Keratinocyte (primary cell): ENCODE measurements at places on chromosomes 5 and 9. TPM values are rescaled to one million over a fixed set of nuclear protein-coding genes. Genes with fewer than 3 reads are reported as not detected.

GRCh38 chr5:11540112-11540511, 364.1 kb downstream of the CTNND2 start:
- no peak for DNase-seq

GRCh38 chr5:34775886-34776285, 63.1 kb upstream of the TTC23L start:
- no peak for DNase-seq

- no peak for DNase-seq
Measured at GRCh38 chr5:146448783-146449519, 1.8 kb downstream of the TCERG1 start.

- no peak for DNase-seq
Measured at GRCh38 chr9:94685359-94685758, 41.1 kb upstream of the AOPEP start.

GRCh38 chr5:57004800-57005199, 52.9 kb upstream of the MIER3 start:
- peak; percentile 76 for DNase-seq

- no peak for DNase-seq
Measured at GRCh38 chr5:11273180-11273903, 512.3 kb upstream of the DAP start.

DNA sequence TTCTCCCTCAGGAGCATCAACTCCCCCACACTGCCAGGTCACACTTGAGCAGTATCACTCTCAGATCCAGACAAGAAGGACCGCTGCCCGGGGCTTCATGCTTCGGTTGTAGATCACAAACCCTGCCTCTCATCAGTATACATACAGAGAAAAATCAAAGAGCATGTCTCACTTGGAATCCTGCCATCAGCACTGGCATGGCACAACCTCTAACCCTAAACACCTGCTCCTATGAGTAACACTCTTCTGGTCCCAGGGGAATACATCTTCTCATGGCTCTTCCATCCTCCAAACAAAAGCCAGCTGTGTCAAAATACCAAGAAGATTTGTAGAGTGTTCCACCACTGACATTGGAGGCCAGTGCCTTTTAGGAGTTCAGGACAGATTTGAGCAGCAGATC, 84.8 kb upstream of the MIER3 start:
- DNase-seq, result no peak

DNA sequence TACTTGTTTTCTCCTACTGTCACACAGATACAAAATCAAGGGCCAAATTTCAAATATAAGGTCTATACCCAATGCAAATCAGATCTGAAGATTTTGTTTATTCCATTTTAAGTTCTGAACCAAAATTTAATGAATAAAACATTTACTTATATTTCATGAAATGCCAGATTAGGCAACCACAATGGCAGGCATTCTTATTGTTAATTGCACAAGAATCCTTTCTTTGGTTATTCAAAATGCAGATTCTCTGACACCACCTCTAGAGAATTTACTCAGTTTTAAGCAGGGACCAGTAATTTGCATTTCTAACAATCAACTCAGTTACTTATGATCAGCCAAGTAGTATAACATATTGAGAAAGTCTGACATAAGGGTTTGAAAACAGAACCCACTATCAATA, 972.4 kb upstream of the ACO1 start:
- no peak for DNase-seq

DNA sequence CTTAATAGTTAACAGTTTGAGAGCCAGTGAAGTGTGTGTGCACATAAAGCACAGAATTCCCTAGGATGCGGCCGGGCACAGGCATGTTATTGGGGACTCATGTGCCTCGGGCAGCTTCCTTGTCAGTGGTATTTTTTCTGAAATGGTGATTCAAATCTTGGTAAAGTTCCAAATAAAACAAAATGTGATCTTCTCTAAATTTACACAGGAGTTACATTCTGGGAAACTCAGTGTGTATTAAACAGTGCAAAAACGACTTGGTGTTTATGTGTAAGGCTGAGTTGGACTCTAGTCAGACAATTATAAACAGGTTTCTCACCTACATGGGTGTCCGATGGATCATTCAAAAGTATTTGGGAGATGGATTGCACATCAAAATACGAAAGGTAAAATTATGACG, 48.9 kb downstream of the BOD1 start:
- DNase-seq, result peak; percentile 42

DNA sequence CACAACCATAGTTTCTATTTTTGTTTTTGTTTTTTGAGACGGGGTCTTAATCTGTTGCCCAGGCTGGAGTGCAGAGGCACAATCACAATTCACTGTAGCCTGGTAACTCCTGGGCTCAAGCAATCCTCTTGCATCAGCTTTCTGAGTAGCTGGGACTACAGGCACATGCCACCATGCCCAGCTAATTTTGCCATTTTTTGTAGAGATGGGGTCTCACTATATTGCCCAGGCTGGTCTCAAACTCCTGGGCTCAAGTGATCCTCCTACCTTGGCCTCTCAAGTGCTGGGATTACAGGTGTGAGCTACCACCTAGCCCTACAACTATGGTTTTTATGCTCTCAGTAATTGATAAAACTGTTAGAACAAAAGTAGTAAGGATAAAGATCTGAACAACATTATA, 147.5 kb upstream of the SHB start:
- no peak for DNase-seq

DNA sequence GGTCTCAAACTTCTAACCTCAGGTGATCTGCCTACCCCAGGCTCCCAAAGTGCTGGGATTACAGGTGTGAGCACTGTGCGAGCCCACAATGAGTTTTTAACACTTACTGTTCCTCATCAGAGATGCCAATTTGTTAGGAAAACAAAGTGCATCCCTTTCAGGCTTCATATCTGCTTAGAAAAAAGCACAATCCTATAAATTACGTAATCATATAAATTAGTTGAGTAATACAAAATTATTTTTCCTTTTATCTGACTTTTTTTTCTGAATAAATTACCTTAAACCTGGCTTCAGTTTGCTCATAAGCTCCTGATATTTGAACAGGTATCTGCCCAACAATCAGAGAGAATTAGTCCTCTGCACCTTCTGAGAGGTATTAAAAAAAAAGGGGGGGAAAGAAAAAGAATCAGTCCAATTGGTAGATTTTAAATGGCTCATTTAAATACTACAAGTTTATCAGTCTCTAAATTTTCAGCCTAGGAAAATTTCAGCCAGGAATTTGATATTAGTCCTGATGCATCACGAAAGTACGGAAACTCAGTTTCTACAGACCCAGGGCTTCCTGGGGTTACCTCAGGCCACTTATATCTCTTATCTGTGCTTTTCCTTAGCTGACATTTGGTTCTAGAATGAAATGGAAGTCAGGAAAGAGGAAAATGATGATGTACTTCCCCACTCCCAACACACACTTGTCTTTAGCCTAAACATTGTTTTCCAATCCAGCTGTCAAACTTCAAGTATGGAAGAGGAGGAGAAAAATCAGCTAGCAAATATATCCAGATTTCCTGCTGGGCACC, 26.8 kb downstream of the ITGA1 start:
- DNase-seq, result no peak

GRCh38 chr5:177471610-177472356, 1.7 kb downstream of the DBN1 start:
- no peak for DNase-seq

GRCh38 chr9:83041771-83042170, 21.2 kb downstream of the RASEF start:
- DNase-seq, result no peak

DNA sequence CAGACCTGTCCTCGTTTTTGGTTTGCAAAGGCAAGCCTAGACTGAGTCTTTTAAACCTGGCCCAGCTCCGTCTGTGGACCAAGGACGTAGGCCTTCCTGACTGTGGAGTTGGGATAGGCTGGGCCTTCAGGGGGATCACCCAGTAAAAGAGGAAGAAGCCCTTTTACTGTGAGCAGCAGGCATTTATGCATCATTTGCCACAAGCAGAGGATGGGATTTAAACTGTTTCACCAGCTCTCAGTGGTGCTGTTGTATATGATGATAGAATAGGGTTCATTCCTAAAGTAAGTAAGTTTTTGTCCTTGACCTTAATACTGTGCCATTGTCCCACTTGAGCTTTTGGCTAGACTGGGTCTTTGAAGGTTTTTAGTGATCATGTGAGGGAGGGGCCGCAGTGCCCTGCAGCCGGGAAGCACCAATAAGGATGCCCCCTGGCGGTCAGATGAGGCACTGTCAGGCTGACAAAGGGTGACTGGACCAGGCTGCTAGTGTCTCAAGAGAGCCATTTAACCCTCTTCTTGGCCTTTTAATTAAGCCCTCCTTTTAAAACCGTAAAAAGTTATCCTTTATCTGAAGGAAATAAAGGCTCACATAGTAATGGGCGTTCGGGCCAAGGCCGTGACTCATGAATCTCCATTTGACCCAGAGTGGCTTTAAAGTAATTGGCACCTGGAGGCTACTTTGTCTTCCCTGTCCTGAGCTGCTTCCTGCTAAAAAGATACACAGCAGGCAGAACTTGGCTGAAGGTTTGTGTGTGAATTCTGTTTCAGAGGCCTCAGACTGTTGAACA, 74.0 kb downstream of the UBAP1 start:
- DNase-seq, result no peak

DNA sequence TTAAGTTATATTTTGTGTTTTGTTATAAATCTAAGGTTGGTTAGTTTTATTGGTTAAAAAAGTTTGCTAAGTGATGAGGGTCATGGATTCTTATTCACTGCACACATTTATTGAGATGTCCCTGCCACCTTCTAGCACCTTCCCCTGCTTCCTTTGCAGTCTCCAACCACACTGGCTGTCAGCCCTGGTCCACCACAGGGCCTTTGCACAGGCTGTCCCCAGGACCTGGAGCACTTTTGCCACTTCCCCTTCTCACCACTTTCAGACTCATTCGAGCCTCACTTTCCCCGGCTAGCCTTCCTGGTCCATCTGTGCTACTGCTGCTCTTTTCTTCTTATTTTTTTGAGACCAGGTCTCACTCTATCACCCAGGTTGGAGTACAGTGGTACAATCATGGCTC, 45.3 kb downstream of the ARHGAP26 start:
- DNase-seq, result no peak

DNA sequence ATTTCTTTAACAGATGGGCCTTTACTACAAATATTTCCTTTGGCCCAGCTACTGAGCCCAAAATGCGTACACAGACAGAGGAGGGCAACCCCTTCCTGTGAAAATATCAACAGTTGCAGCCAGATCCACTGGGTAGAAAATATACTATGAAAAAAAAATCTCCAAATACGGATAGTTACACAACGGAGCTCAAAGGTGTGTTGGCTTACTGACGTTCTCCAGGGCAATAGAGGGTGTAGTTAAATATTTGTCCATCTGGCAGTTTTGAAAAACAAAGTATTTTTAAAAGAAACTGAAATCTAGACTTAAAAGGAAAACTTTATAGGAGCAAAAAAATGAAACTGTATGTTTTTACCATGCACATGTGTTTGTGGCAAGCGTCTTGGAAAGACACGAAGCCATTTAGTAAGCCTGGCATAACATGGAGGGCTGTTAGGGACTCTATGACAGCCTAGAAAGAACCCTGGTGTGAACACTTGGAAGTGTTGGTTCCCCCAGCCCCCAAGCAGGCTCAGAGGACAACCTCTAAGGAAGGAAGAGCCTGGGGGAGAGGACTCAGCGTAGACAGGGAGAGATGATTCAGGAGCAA, 157.8 kb upstream of the TRPM3 start:
- DNase-seq, result no peak

Gene HSD17B3
- 0.10 to 0.17 TPM in 2 of 3 replicates, not detected in the other for polyA plus RNA-seq

Gene PTGDS
- not detected in 3 replicates for polyA plus RNA-seq

Gene TLE1
- polyA plus RNA-seq, result 26.9 to 31.5 TPM (median 29.6 TPM) in 3 replicates

Gene FOXD4L5
- polyA plus RNA-seq, result 0.01 to 0.04 TPM in 2 of 3 replicates, not detected in the other

Gene TMEM250
- 9.9 to 19.2 TPM (median 14.3 TPM) in 3 replicates for polyA plus RNA-seq

Gene PCDHGA4
- 0.05 to 0.15 TPM (median 0.14 TPM) in 3 replicates for polyA plus RNA-seq

Gene C9orf43
- 0.75 to 0.91 TPM (median 0.89 TPM) in 3 replicates for polyA plus RNA-seq

Gene INSL6
- not detected in 3 replicates for polyA plus RNA-seq

Gene ANKDD1B
- polyA plus RNA-seq, result 0.27 to 1.4 TPM (median 1.1 TPM) in 3 replicates
